Urinary bladder (tissue), 4 donors: ENCODE measurements at places on chromosomes 2 and 18. TPM values are rescaled to one million over a fixed set of nuclear protein-coding genes. Genes with fewer than 3 reads are reported as not detected.

DSEL gene
- 3.3 TPM for polyA plus RNA-seq

- DNase-seq = no peak
Measured at GRCh38 chr2:112601754-112602153, 17.3 kb downstream of the CHCHD5 start.

CDK15 gene
- 1.6 TPM for polyA plus RNA-seq

ELOA2 gene
- not detected for polyA plus RNA-seq

PASK gene
- polyA plus RNA-seq = 3.6 TPM

RAX gene
- not detected for polyA plus RNA-seq

DOK6 gene
- 9.0 TPM for polyA plus RNA-seq

- no peak for DNase-seq
Measured at GRCh38 chr18:22346401-22346952, 71.2 kb downstream of the CTAGE1 start.

DAW1 gene
- polyA plus RNA-seq = not detected

DNA sequence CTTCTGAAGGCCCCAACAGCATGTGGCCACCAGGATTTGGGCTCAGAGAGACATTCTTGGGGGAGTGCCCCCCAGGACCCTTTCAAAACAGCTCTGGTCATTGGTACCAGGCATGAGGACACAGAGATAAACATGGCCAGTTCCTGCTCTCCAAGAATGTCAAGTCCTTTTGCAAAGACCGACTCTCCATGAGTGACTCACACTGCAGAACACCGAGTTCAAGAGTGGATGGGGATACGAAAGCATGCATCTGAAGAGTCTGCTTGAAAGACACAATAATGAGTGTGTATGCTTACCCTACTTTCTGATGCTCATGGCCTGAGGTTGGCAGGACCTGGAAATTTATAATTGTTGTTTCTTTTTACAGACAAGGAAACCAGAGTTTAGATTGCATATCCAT lies 450.6 kb downstream of the TSN start:
- no peak for DNase-seq

- no peak for DNase-seq
Measured at GRCh38 chr18:65983750-65984149, 232.9 kb downstream of the CDH7 start.

C2orf80 gene
- polyA plus RNA-seq = not detected

ACMSD gene
- not detected for polyA plus RNA-seq

- DNase-seq = no peak
Measured at GRCh38 chr2:241279413-241279812, 36.1 kb downstream of the HDLBP start.

LPIN1 gene
- 34.1 TPM for polyA plus RNA-seq

GRCh38 chr2:226655871-226656270 lies 143.7 kb downstream of the IRS1 start:
- no peak for DNase-seq

CTNNA2 gene
- 1.9 TPM for polyA plus RNA-seq

DNA sequence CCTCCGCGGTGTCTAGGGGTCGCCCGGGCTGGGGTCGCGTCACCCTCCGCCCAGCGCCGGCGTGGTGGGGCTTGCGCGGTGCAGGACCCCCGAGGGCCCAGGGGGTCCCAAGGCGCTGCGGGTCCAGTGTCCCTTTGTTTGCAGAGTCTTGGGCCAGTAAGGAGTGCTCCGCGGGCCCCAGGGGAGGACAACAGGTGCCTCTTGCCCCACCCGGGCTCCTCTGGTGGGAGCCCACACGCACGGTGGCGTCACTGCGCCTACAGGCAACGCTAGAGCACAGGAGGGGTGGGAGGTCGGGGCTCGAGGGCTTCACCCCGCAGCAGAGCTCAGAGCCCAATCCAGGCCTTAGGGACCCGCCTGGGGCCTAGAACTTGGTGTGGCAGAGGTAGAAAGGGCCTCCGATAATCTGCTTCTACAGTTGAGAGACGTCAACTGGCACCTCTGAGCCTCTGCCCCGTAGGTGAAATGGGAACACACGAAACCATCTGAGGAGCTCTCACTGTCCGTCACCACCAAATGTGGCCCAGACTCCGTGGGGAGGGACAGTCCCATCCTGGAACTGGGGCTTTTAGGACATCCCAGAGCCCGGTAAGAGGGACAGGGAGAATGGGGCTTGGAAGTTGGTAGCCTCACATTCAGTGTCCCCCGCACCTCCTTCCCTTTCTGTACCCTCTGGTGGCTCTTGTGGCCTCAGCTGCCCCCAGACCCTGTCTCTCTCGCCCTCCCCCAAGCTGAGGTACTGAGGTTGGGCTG lies 1.4 kb downstream of the ARID5A start:
- no peak for DNase-seq

RND3 gene
- 45.0 TPM for polyA plus RNA-seq

GRCh38 chr2:240030379-240031094 lies at the start of gene OR6B2:
OR6B2 (minus strand) TSS chr2:240030429; CDS start chr2:240030429, 0 bp downstream.
- DNase-seq = no peak

PLB1 gene
- polyA plus RNA-seq = 4.7 TPM

IL18R1 gene
- 3.3 TPM for polyA plus RNA-seq

GRCh38 chr2:56287974-56288373 lies 104.2 kb downstream of the CCDC85A start:
- DNase-seq = no peak

SRD5A2 gene
- 2.4 TPM for polyA plus RNA-seq

GRCh38 chr18:59517446-59518165 lies 158.5 kb upstream of the LMAN1 start:
- DNase-seq = no peak

PRKAG3 gene
- not detected for polyA plus RNA-seq

DNA sequence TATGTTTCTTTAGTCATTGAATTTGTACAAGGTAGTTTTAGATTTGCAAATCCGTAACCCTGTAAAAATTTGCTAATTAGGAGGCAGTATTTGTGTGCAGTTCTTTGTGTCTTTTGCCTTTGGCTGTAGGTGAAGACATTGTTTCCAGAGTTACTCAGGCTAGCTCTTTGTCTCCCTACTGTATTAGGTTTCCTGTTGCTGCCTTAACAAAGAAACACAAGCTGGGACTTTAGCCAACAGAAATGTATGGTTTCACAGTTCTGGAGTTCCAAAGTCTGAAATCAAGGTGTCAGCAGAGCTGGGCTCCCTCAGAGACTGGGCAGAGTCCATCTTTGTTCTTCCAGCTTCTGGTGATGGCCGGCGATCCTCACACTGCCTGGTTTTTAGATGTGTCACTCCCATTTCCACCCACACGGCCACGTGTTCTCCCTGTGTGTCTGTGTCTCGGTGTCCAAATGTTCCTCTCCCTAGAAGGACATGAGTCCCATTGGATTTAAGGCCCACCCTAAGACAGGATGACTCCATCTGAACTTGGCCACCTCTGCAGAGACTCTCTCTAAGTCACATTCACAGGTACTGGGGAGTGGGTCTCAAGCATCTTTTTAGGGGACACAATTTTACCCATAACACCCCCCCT lies 309.7 kb downstream of the GALR1 start:
- no peak for DNase-seq

IL36A gene
- not detected for polyA plus RNA-seq

EIPR1 gene
- polyA plus RNA-seq = 15.0 TPM

GRCh38 chr2:19900931-19901441 lies 797 bp downstream of the TTC32 start:
- peak; percentile 13 for DNase-seq

DNA sequence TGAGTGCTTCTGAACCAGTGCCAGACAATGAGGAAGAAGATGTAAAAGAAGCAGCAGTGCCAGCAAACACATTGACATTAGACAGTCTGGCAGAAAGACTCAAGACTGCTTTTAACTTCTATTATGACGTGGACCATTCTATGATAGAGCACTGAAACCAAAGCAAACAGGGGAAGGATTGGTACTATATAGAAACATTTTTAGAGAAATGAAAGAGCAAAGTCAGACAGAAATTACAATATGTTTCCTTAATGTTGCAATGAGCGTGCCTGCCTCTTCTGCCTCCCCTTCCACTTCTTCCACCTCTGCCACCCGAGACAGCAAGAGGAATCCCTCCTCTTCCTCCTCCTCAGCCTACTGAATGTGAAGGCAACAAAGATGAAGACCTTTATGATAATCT lies 39.7 kb downstream of the DHX57 start:
- no peak for DNase-seq

- no peak for DNase-seq
Measured at GRCh38 chr18:7871560-7872456, 304.7 kb downstream of the PTPRM start.

- no peak for DNase-seq
Measured at GRCh38 chr2:172745636-172746035, 10.0 kb downstream of the RAPGEF4 start.

ZNF521 gene
- 13.1 TPM for polyA plus RNA-seq

GRCh38 chr2:30721241-30721640 lies 86.0 kb downstream of the CAPN13 start:
- no peak for DNase-seq

GRCh38 chr2:72851333-72851732 lies 25.5 kb upstream of the EXOC6B start:
- DNase-seq = no peak

GRCh38 chr2:120566331-120567035 lies 169.2 kb upstream of the GLI2 start:
- no peak for DNase-seq
